Psoas muscle (tissue), 8 donors: ENCODE measurements at places on chromosomes 11 and 22. TPM values are rescaled to one million over a fixed set of nuclear protein-coding genes. Genes with fewer than 3 reads are reported as not detected.

GRIA4 gene
- polyA plus RNA-seq = 0.03 TPM

KCNJ1 gene
- not detected for polyA plus RNA-seq

CD3D gene
- 0.19 TPM for polyA plus RNA-seq

ELF5 gene
- polyA plus RNA-seq = 0.01 TPM

BRSK2 gene
- 0.78 TPM for polyA plus RNA-seq

CEP126 gene
- 0.12 TPM for polyA plus RNA-seq

ART5 gene
- 2.4 TPM for polyA plus RNA-seq

OR2AG1 gene
- not detected for polyA plus RNA-seq

APOA1 gene
- polyA plus RNA-seq = 4.9 TPM
